ENCODE measurements at places on chromosomes 6 and 20. TPM values are rescaled to one million over a fixed set of nuclear protein-coding genes. Genes with fewer than 3 reads are reported as not detected.

The SALL4 gene
- not detected for total RNA-seq

GRCh38 chr20:21398109-21399004 lies 1.0 kb upstream of the NKX2-4 start:
- no peak for DNase-seq

DNA sequence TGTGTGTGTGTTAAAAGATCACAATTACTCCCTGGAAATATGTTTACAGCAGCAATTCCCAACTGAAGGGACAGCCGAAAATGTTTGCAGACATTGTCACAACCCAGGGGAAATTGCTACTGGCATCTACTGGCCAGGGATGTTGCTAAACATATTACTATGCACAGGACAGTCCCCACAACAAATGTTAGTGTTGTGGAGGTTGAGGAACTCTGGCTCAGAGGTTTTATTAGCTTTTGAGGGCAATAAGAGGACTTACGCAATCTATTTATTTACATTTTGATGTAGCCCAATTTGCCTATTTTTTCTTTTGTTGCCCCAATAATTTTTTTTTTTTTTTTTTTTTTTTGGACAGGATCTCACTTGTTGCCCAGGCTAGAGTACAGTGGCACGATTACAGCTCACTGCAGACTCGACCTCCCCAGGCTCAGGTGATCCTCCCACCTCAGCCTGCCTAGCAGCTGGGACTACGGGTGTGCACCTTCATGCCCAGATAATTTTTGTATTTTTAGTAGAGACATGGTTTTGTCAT lies 154.1 kb downstream of the RPS12 start:
- peak; percentile 9 for DNase-seq

DNA sequence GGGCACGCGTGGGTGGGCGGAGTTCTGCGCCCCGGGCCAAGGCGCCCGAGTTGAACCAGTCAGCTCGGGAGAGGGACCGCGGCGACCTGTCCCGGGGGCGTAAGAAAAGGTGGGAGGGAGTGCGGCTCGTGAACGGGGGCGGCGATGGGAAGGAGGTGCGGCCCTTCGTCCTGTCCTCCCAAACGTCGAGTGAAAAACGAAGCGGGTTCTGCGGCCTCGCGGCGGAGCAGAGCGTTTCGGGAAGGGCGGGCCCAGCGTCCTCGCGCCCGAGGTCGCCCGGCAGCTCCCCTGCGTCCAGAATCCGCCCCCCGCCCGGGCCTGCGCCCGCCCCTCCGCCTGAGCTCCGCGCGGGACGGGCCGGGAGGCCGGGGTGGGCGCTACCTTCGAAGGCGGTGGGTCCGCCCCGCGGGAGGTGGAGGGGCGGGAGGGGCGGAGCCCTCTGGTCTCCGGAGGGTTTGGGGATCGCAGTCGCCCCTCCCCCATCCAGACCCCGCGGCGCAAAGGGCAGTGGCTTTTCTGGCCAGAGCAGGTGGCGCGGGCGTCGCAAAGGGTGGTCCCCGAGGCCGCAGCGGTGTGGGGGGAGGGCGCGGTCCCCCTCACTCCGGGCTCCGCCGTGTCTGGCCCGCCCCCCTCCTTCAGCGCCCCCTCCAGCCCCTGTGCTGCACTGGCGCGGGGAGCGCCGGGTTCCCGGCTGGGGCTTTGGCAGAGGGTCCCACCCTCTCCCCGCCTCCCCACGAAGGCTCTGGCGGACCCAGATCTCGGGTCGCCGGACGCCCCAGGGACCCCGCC lies 838 bp downstream of the STMN3 start:
- DNase-seq = peak; percentile 50

GRCh38 chr6:25042036-25042521 lies 106.3 kb upstream of the RIPOR2 start:
- no peak for DNase-seq

Data from right cardiac atrium (tissue), 5 donors.